ENCODE measurements at places on chromosomes 1 and 21.

DNA sequence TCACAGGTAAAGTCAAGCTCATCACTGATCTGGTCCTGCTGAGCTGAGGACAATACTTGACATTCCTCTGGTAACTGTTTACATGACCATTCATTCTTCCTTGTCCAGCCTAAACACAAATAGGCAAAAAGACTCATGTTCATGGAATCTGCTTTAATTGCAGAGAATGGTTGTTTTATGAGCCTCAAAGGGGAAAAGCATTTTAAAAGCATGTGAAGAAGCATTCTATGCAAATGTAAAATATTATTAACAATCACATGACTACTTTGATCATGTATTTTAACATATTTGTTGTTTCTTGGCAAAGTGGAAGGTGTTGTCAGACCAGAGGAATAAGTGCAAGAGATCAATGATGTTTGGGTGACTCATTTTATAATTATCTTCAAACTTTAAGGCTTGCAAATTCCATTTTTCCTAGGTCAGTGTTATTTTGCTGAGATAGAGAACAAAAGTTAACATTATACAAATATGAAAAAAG lies 133.7 kb downstream of the RUNX1 start:
- no peak for DNase-seq

DNA sequence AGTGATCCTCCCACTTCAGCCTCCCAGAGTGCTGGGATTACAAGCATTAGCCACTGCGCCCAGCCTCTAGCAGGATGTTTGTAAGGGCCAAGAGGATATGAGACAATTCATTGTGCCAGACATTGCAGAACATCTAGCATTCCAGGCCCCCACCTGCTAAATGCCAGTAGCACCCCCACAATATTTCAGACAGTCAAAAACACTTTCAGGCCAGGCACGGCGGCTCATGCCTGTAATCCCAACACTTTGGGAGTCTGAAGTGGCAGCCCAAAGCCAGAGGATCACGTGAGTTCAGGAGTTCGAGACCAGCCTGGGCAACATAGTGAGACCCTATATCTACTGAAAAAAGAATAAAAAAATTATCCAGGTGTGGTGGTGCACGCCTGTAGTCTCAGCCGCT lies 12.9 kb downstream of the PPIE start:
- DNase-seq: no peak

DNA sequence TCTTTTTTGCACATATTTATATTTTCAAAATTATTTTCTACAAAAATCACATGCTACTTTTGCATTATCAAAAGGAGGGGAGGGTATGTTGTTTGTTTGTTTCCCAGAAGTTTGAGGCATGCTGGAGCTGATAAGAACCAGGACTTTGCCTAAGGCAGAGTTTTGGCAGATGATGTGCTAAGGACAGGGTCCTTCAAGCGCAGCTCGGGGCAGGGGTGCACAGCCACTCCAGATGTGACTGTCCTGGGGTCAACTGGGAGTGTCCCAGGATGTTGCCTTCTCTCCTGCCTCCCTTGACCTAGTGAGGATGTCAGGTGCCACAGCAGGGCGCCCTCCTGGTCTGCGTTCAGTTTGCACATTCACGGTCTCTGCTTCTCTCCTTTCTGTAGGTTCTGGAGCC lies 42.6 kb upstream of the SRRM1 start:
- no peak for DNase-seq

DNA sequence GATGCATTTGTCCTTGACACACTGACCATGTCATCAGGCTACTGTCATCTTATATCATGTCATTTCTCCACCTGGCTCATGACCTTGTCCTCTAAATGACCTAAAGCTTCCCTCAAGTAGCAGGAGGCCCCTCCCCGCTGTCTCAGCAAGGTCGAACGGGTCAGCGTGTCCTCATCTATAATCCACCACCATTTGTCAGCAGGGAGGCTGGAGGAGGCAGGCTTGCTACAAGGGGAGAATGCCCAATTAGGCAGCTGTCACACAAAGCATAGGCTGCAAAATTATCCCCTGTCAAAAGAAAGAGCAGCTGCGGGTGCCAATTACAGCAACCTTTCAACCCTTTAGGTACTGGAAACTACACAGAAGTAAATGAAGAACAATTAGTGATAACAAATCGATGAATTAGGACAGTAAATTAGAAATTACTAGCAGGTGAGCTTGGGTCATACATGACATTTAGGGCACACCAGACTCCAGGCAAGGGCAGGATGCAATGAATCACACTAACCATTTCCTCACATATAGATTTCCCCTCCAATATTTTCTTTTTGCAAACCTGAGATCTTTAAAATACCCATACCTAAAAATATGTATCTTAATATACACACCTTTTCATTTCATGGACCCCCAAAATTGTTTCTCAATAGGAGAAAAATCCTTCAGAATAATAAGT lies 61.2 kb downstream of the NRIP1 start:
- no peak for DNase-seq

- DNase-seq: no peak
These were observed 45.7 kb upstream of the PROX1 start for GRCh38 chr1:213942061-213942460.

DNA sequence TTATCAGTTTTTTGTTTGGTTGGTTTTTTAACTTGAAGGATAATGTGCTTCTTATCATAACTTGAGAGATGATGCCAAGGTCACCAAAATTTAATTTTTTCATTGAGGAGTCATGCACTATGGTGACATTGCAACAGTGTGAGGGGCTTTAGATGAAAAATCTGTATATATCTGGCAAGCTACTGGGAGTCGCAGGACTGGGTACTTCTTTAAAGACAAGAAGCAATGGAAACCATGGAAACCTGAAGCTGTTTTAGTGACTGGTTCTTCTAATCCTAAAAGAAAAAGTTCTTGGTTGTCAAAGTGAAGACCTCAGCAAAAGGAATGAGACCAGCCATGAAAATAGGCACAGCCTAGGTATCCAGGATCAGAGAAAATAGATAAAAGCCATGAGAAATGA lies 31.1 kb downstream of the ZC3H11B start:
- no peak for DNase-seq

GRCh38 chr1:70617728-70618127 lies 206.7 kb downstream of the CTH start:
- DNase-seq: no peak

- no peak for DNase-seq
These were observed 66.8 kb downstream of the KCNN3 start for GRCh38 chr1:154802982-154803920.

DNA sequence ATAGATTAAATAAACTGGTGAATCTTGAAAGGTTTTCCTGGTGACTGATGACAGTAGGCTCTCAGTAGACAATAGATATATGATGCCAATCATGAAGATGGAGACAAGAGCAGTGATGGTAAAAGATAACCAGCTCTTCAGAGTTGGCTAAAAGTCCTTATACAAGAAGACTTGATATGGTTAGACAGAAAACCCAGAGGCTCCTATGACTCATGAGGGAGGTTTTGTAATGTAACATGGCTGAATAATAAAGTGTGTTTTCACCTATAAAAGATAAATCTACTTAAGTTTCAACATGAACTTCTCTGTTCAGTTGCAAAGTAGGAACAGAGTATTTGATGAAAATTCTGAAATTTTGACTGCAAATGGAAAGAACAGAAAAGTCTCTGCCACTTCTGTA lies 12.7 kb upstream of the CRNN start:
- DNase-seq: no peak

DNA sequence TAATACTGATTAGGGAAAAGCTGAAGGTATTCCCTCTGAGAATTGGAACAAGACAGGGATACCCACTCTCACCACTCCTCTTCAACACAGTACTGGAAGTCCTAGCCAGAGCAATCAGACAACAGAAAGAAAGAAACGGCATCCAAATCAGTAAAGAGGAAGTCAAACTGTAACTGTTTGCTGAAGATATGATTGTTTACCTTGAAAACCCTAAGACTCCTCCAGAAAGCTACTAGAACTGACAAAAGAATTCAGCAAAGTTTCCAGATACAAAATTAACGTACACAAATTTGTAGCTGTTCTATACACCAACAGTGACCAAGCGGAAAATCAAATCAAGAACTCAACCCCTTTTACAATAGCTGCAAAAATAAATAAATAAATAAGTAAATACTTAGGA lies 78.6 kb downstream of the EXTL2 start:
- DNase-seq: no peak

- DNase-seq: no peak
These were observed 32.4 kb upstream of the MAB21L3 start for GRCh38 chr1:116078699-116079223.

DNA sequence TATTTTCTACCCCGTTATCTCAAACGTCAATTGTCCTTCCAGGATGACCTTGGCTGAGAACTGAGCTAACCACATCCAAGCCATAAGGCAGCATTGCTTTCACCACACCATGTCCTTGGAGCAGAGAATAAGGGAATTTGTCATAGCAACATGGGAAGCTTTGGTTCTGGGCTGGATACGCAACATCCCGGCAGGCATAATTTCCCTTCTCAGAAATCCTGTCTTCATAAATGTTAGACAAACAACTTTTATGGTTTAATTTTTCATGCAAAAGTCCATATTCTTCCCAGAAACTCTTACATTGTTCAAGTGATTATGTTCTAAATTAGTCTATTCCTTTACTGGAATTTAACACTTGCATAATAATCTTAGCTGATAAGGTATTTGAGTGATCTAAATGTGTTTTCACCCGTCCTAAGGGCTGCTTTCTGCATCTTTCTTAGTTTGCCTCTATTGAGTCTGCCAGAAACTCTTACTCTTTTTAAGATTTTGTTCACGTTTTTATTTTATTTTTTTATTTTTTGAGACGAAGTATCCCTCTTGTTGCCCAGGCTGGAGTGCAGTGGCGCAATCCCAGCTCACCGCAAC lies 51.8 kb downstream of the KCNJ15 start:
- DNase-seq: no peak

- no peak for DNase-seq
These were observed 86.4 kb upstream of the IGSF21 start for GRCh38 chr1:18021242-18021641.

- DNase-seq: peak; percentile 73
These were observed 863 bp downstream of the TARBP1 start for GRCh38 chr1:234478152-234478480.

DNA sequence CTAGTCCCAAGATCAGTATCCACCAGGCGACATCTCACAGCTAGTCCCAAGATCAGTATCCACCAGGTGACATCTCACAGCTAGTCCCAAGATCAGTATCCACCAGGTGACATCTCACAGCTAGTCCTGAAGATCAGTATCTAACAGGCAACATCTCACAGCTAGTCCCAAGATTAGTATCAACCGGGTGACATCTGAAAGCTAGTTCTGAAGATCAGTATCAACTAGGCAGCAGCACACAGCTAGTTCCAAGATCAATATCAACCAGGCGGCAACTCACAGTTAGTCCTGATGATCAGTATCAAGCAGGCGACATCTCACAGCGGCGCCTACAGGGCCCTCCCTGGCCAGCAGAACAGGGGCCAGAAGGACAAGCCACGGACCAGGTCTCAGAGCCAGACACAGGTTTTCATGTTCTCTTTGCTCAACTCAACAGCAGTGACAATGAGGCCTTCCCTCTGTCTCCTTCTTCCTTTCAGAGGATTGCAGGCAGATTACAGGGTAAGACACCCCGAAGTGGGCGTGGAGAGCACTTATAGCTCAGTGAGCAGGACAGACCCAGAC lies 32.5 kb downstream of the NPHP4 start:
- no peak for DNase-seq

DNA sequence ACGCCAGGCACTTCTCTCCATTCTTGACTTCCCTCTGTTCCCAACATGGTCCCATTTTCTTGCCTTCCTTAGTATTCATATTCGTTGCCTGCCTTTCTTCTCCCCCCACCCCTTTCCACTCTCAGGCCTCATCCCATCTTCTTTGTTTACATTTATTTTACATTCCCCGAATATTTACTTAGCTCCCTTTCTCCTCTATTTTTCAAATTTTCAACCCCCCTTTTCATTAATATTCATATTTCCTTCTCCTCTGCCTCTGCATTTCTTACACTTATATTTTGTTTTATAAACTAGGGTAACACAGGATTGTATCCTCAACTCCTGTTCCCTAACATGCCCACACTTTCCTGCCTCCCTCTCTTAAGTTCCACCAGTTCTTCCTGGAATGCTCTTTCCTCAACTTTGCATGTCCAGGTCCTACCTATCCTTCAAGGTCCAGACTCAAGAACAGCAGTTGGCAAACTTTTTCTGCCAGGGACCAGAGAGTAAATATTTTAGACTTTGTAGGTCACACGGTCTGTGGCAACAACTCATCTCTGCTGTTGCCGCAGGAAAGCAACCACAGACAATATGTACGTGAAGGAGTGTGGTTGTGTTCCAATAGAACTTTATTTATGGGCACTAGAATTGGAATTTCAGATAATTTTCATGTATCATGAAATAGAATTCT lies 29.8 kb upstream of the A3GALT2 start:
- DNase-seq: no peak

DNA sequence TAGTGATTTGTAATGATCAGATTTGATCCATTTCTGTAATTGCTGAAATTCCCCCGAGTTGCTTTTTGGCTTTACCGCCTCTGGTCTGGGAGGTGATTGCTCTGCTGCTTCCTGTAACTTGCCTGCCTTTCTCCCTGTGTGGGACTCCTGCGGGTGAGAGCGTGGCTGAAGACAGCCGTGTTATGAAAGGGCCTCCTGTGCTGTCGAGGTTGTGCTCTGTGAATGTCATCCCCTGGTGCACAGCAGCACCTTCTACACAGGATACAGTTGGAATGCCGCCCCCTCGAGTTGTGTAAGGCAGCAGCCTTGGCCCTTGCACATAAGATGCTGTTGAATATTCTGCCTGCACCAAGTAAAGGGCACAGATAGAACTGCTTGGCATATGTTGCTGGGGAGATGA lies 5.9 kb downstream of the SOD1 start:
- no peak for DNase-seq

DNA sequence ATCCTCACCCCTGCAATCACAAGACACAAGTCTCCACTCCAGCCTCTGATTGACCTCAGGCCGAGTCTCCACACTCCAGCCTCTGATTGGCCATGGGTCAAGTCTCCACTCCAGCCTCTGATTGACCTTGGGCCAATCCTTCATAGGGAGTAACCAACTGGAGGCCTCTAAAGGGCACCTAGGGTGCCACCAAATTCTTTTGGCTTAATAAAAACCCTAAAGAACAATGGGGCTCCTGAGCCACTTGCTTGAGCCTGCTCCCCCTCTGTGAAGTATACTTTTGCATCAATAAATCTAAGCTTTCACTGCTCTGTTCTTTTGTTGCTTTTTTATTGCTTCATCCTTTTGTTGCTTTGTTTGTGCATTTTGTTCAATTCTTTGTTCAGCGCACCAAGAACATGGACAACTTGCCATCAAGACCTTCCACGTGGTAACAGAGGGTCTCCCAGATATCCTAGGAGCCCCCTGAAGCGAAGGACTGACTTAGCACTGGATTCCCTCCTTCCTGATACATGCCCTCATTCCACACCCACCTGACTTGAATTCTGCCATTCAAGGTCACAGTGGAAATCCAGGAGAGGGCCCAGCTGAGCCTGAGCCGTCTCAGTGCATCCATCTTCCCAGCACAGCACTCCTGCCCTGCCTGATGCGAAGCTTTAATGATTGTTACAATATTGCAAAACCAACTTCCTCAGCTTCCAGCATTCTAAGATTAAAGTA lies 152.9 kb downstream of the NPHP4 start:
- no peak for DNase-seq

DNA sequence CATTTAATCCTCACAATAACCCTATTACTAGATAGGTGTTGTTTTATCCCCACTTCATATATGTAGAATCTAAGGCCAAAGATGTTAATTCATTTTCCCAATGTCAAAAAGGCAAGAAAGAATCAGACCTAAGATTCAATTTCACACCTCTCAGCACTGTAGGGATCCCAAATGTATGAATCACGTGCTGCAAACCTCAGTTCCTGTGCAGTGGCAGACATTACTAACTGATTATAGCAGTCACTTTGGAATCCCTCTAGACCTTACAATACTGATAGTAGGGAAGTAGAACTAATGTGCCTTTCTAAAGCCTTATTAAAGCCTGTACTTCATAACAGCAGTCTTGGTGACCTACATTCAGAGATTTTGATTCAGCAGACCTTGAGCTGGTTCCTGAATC lies 2.3 kb downstream of the C1orf87 start:
- DNase-seq: no peak

All from CD4-positive, alpha-beta T cell treated with Interferon gamma for 1 hour (primary cell).